ENCODE measurements at places on chromosomes 6 and 20.
A peak's percentile ranks its signal among the peaks of the same experiment; 100 is the strongest.

- DNase-seq, result no peak
Measured at GRCh38 chr6:127415096-127415495, 44.1 kb downstream of the KIAA0408 start.

DNA sequence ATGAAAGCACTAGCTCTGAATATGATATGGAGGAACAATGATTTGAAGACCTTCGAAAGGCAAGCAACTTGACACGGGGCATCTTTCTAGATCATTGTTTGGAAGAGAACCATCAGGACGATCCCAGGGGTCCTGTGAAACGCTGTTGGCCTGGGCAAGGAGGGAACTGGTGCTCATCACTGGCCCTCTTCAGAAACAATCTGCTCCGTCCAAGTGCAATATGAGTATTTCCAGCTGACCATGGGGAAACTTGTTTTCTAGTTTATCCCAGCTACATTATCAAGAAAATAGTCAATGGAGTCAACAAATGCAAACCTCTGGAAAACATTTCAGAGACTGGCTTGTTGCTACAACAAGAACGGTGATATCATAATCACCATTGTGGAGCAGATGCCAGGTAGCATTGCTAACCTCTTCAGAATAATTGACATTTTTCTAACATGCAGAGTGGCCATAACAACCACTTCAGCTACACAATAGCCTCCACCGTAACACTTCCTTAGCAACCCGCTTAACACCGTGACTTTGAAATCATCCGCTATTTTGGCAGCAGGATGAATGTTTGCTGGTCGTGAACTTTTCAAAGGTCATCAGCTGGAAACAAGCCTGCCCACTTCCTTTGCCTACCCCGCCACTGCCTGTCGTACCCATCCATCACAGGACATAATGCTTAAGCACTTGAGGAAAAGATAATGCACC, 112.0 kb upstream of the PDE10A start:
- DNase-seq, result no peak

DNA sequence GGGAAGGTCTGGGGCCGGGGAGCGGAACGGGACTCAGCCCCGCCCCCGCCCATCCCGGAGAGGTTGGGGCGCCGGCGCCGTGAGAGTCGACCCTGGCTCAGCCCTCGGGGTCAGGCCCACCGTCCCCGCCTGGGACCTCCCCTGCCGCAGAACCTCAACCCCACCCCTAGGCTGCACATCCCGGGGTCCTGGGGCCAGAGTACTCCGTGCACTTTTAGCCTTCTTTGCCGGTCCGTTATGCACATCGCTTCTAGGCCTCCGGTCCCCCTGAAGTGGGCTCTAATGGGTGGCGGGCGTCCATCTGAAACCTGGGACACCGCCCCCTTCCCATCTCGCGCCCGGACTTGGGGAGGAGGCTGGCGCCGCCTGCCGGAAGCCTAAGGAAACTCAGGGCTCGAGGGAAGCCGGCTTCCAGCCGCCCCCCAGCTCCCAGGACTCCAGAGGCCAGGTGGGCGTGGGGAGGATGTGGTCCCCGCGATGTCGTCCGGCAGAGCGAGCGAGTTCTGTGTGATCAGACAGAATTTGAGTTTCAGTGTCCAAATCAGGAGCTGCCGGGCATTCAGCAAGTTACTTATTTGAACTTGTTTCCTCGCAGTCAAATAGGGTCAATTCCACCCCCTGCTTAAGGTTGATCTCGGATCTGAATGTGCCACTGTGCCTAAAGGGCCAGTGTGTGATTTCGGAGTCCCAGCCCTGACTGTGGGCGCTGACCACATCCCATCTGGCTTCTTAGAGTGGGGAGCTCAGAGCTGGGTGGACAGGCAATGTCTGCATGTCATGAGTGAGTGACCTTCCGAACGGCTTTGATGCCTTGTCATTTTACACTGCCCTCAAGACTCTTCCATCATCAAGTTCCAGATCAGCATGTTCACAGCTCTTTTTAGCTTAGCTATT, 47.6 kb downstream of the CPXM1 start:
- no peak for DNase-seq

DNA sequence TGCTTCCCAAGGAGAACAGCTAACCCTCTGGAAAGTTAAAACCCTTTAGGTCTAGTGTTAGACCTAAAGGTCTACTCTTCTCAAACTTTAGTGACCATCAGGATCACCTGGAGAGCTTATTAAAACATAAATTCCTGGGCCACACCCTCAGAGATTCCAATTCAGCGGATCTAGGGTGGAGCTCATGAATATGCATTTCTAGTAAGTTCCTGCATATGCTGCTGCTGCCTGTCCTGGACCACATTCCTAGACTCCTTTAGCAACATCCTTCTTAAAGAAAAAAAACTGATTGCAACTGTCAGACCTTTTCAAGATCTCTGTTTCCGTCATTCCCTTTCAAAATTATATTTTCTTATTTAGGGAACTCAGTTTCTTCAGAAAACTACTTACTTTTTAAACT, 31.2 kb downstream of the SNAP25 start:
- no peak for DNase-seq

DNA sequence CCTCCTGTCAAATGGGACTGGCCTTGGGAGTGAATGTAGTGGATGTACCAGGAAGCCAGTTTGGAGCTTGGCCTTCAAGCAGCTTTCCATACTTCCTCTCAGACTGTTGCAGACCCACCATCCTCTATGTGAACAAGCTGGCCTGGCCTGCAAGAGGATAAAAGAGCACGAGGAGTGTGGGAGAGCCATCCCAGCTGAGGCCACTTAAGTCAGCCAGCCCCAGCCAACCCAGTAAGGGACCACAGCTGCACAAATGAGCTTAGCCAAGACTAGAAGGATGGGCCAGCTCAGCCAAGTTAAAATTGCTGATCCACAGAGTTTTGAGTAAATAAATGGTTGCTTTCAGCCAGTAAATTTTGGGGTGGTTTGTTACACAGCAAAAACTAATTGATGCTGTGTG, 156.9 kb upstream of the SOX4 start:
- no peak for DNase-seq

- no peak for DNase-seq
Measured at GRCh38 chr6:3305216-3305565, 46.4 kb downstream of the PSMG4 start.

DNA sequence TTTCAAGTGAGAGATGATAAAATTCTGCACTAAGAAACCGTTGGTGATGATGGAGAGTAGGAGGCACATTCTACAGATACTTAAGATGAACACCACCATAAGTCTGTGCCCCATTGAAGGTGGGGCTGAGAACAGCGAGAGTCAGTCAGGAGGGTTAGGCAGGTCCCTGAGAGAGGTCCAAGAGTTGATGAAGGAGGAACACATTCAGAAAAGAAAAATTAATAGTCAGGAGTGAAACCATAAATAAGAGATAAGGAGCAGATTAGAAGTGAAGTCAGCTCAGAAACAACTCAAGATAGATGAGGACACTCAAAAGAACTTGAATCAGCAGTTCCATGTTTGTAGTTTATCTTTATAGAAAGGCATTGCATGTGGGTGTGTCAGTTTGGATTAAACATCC, 727.2 kb upstream of the MARCKS start:
- DNase-seq, result no peak

- no peak for DNase-seq
Measured at GRCh38 chr6:54415517-54415916, 107.3 kb downstream of the TINAG start.

- DNase-seq, result peak; percentile 60
Measured at GRCh38 chr6:4004249-4004648, 74.7 kb downstream of the FAM217A start.

DNA sequence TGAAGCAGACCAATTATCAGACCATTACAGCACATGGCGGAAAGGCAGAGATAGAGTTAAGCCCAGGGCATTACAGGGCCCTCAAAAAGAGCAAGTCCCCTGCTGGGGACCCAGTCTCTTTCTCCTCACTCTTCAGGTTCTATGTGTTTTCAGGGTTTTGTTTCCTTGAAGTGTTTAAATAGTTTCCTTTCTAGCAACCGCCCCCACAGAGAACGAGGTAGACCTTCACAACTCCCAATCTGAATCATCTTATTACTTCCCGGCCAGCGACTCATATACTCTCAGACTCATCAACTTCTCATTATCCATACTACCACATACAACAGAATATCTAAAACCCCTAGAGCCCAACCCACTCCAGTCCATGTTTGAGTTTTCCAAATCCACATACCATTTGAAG, 526.6 kb upstream of the ARID1B start:
- DNase-seq, result no peak

GRCh38 chr6:87832025-87832825, 130.2 kb upstream of the AKIRIN2 start:
- DNase-seq, result peak; percentile 88

GRCh38 chr20:47711046-47711752, 74.1 kb downstream of the SULF2 start:
- no peak for DNase-seq

GRCh38 chr6:123747515-123747914, 56.1 kb upstream of the NKAIN2 start:
- DNase-seq, result no peak

DNA sequence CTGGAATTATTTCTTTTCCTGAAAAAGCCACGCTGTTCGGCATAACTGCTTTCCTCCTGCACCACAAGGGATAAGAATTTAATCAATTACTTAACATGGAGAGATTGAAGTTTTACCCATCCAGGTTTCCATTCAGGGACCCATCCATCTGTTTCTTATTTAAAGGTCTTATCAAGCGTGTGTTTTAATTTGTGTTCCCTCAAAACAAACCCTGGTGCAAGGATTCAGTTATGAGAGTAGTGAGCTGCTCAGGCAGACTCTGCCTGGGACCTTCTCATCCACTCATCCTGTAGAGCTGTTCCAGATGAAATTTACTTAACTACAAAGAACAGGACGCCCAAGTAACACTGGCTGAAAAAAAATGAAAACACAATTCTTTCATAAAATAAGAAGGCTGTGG, 97.8 kb downstream of the BANF2 start:
- DNase-seq, result no peak

DNA sequence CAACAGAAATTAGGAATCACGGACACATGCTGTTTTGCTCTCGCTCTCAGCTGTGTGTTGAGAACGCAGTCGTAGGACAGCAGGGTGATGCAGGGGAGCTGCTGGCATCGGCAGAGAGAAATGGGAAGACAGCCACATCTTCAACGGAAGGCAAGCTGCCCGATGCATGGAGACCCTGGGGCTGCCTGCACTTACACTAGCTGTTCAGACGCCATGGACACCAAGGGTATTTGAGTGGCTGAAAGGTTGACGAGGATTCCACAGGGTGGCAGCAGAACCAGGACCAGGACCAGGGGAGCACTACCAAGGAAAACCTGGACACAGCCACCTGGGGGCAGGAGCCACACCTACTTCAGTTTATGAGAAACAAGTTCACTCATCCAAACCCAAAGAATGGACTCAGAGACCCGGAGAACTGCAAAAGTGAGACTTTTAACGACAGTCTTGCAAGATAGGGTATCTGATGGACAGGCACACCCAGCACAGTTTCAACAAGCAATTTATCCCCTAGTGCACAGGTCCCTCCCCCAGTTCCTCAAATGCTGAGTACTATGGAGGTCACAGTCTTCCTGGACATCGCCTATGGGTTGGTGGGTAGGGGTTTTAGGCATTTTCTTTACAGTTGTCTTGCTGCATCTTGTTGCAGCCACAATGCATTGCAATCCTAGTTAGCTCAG, 56.3 kb upstream of the ENTPD6 start:
- peak; percentile 26 for DNase-seq

- no peak for DNase-seq
Measured at GRCh38 chr6:148501178-148501590, 158.5 kb downstream of the SASH1 start.

DNA sequence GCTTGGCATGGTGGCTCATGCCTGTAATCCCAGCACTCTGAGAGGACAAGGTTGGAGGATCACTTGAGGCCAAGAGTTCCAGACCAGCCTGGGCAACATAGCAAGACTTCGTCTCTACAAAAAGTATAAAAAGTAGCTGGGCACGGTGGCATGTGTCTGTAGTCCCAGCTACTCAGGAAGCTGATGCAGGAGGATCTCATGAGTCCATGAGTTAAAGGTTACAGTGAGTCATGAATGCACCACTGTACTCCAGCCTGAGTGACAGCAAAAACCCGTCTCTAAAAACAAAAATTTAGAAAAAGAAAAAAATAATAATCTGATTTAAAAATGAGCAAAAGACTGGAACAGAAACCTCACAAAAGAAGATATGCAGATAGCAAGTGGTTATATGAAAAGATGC, 279.7 kb downstream of the RNGTT start:
- DNase-seq, result no peak

- DNase-seq, result no peak
Measured at GRCh38 chr6:30707281-30707850, 9.7 kb downstream of the MDC1 start.

GRCh38 chr6:77173472-77174074, 289.7 kb downstream of the HTR1B start:
- no peak for DNase-seq

DNA sequence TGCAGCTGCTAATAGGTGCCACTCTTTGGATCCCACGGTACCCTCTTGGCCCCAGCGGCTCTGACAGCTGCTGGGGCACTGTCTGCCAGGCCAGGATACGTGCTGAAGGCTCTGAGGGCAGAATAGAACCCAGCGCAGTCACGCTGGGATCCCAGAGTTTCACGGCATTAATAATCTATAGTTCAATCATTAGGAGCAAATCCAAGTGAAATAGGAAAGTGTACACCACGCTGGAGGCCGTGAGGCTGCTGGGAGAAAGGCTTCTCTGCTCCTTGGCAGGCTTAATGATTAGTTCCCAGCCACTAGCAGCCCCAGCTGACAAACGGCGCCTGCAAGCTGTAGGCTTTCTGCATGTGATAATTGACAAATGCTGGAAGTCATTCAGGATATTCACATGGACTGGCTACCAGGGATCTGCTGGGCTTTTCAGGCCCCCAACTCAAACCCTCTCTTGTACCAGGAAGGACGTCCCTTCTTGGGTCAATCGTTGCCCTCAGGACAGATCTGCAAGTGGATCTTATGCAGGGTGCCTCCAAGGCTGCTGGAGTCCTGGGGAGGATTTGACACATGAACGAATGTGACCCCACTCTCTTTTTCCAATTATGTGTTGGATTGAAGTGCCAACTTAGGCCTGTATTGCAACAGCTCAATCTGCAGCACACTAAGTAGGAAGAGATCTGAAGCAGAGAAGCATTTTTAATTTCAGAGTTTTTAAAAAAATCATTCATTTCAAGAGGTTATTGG, 50.1 kb upstream of the INSM1 start:
- DNase-seq, result no peak

DNA sequence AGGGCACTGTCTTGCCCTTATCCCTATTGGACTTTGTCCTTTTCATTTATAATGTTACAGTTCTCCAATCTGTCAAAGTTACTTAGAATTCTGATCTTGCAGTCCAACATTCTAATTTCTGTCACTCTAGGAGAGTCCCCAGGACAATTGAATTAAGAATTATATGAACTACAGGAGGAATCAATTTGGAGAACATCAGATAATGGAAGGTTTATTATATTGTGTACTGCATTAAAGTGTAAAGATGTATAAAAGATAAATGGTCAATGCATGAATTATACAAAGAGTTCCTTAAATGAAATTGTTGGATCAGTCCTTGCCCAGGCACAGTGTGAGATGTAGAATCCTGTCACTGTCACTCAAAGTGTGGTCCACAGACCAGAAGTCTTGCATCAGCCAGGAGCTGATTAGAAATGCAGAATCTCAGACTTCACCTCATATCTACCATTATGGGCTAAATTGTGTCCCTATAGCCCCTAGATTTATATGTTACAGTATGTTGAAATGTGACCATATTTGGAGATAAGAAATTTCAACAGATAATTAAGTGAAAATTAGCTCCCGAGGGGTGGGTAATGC, 145.5 kb downstream of the BTBD3 start:
- DNase-seq, result no peak

Measured in NCI-H526 treated with DMSO at 0.1 percent for 48 hours (cell line).